ENCODE measurements at places on chromosomes 2 and 18.

DNA sequence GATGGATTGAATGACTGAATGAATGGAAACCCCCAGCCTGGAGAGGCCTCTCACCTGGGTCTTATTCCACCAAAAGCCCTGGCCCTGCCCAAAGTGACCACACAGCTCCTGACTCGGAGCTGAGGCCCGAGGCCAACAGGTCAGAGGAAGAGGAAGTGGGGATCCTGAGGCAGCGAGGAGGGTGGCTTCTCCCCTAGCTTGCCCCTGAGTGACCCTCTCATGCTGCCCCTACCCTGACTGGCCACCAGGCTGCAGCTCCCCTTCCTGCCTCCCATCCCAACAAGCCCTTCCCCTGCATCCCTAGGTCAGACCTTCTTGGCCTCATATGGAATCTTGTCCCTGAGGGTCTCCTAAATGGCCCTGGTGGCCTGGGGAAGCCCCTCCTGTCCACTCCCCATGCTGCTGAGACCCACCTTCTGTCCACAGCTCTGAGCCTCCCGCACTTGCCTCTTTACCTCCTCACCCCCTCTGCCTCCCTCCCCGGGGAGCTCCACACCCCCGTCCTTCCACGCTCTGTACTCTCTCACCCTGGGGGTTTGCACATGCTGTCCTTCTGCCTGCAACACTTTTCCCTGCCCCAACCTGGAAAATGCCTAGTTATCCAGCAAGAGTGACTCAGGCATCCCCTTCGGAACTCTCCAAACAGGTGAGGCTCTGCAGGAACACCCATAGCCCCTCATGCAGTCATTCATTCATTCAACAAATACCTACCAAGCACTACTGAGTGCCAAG lies 134.8 kb upstream of the HDAC4 start:
- no peak for DNase-seq

DNA sequence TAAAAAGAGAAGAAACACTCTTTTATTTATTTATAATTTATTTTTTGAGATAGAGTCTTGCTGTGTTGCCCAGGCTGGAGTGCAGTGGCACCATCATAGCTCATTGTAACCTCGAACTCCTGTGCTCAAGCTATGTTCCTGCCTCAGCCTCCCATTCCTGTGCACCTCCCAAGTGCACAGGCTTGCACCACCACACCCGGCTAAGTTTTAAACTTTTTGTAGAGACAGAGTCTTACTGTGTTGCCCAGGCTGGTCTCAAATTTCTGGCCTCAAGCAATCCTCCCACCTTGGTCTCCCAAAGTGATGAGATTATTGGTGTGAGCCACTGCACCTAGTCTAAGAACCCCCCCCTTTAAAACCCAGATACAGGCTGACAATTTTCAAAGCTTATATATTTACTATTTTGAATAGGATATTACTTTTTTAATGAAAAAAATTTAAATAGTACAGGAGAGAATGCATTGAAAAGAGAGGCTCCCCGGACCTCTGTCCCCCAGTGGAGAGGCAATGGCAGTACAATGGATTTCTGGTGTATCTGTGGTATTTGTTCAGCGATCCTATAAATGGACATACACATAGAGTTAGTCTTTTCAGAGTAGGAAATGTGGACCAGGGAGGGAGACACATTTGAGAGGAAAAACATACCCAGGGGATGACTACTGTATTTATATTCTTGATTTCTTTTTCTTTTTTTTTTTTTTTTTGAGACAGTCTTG lies 48.1 kb upstream of the CNOT11 start:
- no peak for DNase-seq

DNA sequence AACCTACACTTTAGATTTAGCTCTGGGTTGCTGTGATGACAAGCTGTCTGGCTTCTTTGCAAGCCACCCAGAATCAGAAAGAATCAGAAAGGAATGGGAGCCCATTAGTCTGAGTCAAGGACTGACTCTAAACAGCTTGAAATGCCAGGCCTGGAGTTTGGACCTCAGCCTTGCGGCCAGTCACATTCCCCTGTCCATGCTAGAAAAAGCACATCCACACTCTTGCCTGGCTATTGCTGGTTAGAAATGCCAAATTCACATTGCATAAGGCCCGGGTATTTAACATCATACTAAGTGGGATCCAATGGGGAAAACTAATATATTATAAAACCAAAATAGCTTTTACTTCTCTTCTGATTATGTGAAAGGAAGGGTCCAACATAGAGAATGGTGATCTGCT lies 756.8 kb upstream of the KLHL29 start:
- no peak for DNase-seq

GRCh38 chr18:3806656-3807055 lies 356.7 kb downstream of the TGIF1 start:
- no peak for DNase-seq

- DNase-seq = no peak
Measured at GRCh38 chr2:99900556-99900955, 241.8 kb downstream of the AFF3 start.

DNA sequence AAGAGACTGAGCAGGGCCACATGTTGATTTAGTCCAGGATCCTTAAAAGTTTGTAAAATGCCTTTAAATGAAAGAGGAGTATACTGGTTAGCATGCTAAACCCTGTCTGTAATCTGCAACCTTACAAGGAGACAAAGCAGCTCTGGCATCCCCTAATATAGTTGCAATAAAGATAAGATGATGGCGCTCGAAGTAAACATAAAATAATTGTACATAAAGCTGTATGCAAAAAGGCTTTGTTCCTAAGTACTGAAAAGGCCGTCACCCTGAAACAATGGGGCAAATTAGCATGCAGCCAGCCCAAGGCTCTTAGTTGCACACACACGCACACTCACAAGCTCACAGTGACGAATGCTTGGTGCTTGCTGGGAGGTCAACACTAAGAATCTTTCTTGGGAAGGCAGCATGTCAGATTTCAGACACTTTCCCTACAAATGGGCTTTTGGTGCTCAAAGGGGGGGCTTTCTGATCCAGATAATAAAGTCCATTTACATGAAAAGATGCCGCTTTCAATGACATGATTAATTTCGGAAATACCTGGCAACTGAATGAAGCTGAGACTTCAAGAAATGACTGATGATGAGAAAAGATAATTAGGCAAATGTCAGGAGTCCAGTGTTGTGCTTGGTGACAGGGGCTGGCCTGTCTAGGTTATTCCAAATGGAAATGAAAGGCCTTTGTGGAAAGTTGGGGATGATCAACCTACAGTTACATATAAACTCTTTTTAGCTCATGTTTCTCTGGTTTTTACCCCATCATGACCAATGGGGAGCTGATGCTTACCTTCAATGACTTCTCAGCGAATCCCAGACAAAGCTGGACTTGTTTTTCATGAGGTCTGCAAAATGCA lies 370.3 kb downstream of the MEIS1 start:
- DNase-seq = no peak

GRCh38 chr2:36476411-36476810 lies 120.8 kb downstream of the CRIM1 start:
- no peak for DNase-seq

DNA sequence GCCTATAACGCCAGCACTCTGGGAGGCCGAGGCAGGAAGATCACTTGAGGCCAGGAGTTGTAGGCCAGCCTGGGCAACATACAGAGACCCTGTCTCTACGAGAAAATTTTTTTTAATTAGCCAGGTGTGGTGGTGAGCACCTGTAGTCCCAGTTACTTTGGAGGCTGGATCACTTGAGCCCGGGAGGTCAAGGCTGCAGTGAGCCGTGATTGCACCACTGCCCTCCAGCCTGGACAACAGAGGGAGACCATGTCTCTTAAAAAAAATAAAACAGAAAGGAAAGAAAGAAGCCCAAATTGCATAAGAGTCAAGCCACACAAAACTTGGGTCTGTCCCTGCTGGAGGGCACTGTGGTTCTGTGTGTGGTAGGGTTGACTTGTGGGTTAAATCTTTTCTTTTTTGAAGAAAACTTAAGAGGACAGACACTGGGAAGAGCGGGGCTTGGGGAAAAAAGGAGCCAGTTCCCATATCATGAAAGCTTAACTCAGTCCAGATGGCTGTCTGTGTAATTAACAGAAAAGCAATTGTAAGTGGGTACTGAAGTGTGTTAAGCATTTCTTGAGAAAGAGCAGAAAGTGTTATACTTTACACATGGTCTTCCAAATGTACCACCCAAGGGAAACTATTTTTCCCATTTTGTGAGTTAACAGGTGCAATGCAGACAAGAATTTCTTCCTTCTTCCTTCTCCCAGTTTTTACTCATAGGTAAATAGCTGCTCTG lies 115.1 kb downstream of the ALPK2 start:
- no peak for DNase-seq

- DNase-seq = no peak
Measured at GRCh38 chr2:203852760-203853159, 14.8 kb upstream of the CTLA4 start.

DNA sequence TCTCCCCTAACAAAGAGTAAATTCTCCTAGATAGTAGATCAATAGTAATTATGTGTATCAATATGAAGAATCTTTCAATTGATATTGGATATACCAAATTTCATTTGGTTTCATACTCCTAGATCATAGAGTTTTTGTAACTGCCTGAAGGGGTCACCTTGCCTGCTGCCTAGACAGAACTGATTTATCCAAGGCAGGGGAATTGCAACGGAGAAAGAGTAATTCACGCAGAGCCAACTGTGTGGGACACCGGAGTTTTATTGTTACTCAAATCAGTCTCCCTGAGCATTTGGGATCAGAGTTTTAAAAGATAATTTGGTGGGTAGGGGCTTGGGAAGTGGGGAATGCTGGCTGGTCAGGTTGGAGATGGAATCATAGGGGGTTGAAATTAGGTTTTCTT lies 92.2 kb upstream of the SLC8A1 start:
- no peak for DNase-seq

DNA sequence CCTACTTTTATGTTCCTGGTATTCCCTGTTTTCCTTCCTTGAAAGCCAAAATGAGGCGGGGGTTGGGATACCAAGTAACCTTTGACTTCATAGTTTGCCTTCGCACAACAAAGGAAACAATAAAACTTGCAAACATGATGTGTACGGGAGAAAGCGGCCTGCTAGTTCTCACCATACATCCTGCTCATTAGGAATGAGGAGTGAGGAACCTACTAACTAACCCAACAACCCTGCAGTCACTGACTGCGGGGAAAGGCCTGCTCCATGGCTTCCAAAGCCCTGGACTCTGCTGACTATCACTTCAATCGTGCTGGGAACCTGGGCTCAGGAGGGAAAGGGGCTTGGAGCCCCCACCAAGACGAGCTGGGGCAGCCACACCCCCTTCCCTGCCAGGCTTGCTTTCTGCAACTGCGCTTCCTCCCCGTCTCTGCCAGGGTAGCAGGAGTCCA lies 24.2 kb downstream of the RPL31 start:
- DNase-seq = no peak

GRCh38 chr2:111620281-111620680 lies 263.7 kb downstream of the ANAPC1 start:
- no peak for DNase-seq

GRCh38 chr18:68956650-68957049 lies 158.8 kb downstream of the CCDC102B start:
- no peak for DNase-seq

GRCh38 chr2:238598802-238599530 lies 172.2 kb downstream of the ASB1 start:
- DNase-seq = no peak

DNA sequence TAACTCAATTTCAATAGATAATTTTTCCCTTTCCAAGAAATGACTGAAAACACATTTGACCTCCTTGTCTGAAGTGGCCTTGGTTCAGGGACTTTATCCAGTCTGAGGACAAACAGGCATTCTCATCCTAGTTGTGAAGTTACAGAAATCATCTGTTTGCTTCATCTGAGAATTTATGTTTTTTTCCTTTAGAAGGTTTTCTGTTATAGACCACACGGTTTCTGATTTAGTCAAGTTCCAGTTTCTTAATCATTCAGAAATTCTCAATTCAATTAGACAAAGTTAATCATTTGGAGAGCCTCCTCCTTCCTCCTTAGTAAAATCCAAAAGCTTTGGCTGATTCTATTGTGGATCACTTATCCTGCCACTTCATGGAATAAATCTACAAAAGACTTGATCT lies 60.9 kb downstream of the ICOS start:
- DNase-seq = peak; percentile 62

- no peak for DNase-seq
Measured at GRCh38 chr18:52531836-52532235, 191.8 kb downstream of the DCC start.

- DNase-seq = no peak
Measured at GRCh38 chr18:76619621-76620315, 124.7 kb upstream of the ZNF516 start.

DNA sequence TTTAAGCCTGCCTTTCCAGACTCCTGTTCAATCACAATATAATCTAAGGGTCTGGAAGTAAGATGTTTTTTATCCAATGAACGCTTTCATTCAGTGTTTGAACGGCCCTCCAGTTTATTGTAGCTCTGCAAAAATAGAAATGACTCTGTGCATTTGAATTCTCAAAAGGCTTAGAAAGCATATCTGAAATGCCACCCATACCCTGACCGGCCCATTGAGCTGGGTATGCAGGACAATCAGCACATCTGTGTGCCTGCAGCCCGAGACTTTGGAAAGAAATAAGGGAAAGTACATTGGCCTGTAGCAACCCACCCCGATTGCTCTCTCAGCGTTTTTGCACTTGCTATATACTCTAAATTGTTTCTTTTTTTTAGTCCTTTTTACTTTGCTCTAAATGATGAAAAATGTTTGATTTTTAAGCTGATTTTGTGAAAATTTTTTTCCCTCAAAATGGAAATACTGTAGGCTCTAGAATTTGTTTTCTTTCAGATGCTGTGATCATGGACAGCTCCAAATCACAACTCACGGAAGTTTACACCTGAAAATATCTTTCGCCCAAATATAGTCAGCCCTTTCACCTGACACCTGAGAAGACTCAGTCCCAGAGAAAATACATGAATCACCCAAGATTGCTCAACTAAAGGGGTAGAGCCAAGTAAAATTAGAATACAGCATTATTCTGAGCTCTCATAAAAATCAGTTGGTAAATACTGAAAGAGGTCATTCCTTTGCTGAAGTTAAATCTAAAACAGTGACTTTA lies 194.5 kb upstream of the SIX3 start:
- no peak for DNase-seq

GRCh38 chr2:172433144-172433543 lies 5.8 kb downstream of the ITGA6 start:
- no peak for DNase-seq

DNA sequence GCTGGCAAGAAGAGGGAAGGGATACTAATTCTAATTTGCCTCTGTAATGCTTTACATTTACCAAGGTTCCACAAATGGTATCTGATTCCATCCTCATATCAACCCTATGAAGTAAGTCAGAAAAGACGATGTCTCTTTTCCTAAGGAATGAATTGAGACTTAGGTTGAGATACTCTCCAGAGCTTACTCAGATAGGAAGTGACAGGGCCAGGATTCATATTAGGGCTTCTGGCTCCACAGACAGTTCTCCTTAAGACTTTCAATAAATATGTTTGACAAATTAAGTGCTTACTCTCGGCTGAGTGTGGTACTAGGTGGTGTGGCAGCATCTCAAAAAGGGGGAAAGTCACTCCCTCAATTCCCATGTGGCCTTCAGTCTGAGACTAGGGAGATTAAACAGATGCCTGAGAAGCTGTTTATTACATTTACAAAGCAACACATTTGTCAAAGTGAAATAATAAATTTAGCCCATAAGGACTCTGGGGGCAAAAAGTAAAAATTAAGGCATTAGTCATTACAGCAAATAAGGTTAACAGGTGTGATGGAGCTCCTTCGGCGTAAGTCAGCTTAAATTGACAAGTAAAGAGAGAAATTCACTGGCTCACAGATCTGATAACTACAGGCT lies 14.2 kb downstream of the CDK15 start:
- DNase-seq = no peak

GRCh38 chr2:238285653-238286082 lies 2.7 kb downstream of the PER2 start:
- no peak for DNase-seq
